Stimulated activated CD4-positive, alpha-beta T cell treated with anti-CD3 and anti-CD28 coated beads, Interleukin-15, amount 100 ng/mL, for 1 hour (primary cell): ENCODE measurements at places on chromosomes 5 and 9.

DNA sequence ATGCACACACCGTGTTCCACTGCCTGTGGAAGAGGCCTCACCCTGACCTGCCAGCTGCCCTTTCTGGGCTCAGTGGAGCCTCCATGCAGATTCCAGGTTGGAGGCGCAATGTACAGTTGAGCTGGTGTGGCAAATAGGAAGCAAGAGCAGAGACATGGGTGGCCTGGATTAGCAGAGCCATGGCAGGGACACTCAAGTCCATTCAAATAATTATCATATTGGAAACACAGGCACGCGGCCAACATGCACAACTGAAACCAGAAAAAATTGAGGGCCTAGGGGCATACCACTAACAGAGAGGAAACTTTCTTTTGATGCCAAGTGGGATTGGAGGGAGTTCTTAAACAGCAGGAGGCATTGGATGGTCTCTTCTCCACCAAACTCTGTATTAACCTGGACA lies 35.8 kb downstream of the OTULINL start:
- no peak for DNase-seq

GRCh38 chr5:124235576-124235975 lies 510.9 kb downstream of the ZNF608 start:
- DNase-seq, result no peak

DNA sequence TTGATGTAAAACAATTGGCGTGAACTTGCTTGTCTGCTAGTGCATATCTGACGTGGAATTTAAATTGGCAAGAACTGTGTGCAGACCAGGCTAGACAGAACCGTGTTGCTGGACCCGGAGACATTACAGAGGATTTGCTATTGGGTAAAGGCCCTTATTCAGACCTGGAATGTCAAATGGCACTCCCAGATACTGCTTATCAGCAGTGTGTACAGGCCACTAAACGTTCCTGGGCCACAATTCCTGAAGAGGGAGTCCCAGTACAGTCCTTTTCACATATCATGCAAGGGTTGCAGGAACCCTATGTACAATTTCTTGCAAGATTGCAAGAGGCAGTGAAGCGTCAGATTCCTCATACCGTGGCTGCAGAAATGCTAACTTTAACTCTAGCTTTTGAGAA lies 13.5 kb upstream of the MCCC2 start:
- DNase-seq, result no peak

DNA sequence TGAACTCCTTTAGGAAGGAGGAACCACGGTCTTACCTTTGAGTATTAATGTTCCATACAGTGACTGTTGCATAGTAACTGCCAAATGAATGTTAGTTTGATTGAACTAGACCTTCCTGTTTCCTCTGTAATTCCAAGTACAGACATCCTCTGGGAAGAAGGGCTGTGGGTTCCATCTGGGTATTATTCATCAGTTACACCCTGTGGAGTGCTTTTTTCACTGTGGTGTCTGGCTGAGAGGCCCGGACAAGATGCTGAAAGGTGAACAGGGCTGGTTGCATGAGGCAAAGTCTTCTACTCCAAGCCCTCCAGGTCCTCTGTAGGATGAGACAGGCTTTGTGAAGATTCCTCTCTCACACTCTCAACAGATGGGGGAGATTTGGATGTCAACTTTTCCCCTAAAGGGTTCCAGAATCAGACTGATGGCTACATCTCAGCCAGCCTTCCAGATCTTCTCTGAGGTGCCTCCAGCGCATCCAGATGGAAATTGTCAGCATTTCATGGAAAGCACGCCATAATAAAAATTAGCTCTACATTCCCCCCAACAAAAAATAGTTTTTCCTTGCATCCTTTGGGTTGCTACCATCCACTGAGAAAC lies 230.9 kb downstream of the GAS1 start:
- DNase-seq, result no peak

DNA sequence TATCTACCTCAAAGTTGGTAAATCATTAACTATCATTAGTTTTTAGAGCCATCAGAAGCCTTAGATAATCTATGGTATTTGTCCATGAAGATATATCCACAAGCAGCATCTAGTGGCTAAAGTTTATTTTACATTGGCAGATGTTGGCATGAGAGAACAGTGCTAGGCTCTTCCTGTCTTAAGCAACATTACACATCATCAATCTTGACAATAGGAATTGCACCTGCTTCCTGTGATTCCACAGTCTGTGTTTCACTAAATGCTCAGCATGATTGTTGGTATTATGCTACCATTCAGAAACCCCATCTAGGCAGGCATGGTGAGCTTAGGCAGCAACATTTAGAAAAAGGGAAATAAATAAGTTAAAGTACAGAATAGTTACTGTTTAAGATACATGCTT lies 246.6 kb downstream of the SLCO4C1 start:
- no peak for DNase-seq

DNA sequence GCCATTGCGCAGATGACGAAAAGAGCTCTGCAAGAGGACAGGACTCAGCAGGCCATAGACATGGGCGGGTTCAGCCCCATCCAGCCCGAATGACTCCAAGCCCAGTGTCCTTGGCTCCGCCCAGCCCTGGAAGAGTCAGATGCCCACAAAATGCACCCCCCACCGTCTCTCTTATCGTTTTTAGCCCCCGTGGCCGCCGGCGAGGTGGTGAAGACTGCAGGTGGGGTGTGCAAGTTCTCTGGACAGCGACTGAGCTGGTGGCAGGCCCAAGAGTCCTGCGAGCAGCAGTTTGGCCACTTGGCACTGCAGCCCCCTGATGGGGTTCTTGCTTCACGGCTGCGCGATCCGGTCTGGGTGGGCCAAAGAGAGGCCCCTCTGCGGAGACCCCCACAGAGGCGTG lies 2.1 kb downstream of the ADGRD2 start:
- DNase-seq, result no peak

DNA sequence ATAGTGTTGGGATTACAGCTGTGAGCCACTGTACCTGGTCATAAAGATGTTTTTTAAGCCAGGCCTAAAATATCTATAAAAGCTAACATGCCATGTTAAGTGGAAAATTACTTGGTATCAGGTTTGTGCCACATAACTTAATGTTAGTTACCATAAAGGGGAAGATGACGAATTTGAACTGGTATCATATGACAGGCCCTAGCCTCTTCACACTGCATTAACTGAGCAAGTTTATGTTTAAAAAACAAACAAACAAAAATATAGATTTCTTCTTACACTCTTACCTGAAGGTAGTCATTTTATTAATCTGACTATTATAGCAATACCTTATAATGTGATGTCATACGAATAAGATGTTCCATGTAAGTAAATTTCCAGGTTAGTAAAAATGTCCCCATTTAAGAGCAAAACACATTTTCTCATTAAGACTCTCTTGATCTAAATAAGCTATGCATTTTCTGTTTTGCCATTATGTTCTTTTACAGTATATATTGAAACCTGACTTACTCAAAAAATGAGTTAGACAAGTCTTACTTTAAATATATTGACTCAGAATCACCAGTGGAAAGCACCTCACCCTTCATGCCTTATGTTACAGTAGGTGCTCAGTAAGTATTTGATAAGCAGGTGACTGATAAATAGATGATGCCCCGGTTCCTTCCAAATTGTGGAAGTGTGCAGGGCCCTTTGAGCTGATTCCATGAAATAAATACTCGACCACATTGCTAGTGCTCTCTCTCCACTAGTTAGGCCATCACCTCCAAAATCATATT lies 125.4 kb downstream of the CDC42SE2 start:
- no peak for DNase-seq

DNA sequence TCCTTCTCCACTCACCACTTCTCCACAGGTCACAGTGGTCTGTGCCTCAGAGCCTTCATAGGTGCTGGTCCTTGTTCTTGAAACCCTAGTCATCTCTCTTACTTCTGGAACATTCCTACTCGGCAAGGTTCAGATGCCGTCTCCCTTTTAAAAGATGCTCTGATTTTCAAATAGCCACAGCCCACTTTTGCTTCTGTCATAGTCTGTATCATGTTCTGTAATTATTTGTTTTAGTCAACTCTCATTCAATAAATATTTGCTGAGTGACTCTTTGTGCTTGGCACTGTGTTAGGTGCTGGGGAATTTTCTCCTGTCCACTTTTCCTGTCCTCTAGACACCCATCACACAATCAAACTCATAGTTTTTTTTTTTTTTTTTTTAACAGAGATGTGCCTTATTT lies 181.3 kb upstream of the IL12B start:
- no peak for DNase-seq

DNA sequence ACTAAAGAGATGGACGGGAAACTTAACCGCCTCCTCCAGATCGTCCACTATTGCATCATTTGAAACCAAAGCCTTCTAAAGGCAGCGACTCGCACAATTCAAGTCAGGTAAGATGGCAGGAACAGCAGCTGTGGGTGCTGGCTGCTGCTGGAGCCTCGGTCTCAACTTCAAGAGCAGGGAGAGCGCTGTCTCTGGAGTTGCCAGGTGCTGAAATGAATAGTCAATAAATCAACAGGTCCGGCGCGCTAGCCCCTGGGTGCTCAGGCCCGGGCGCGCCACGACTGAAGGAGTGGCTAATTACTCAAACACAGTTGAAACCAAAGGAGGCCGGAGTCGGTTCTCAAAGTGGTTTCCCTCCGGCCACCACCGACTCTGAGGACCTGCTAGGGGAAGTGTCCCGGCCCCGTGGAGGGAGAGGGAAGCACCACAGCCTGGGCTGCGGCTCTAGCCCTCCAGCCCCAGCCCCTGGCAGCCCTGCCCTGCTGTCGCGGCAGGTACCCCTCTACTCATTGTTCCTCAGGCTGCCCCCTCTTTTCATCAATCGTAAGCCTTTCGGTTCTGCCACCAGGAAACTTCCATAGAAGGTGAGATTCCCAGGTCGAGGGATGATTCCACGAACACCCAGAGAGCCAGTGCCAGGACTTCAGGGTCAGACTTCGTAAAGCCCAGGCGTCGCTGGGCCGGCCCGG lies 804 bp downstream of the TTC39B start:
- no peak for DNase-seq

GRCh38 chr9:96080364-96080763 lies 204.9 kb downstream of the ERCC6L2 start:
- no peak for DNase-seq

- peak; percentile 32 for DNase-seq
These were observed 41.3 kb downstream of the UGCG start for GRCh38 chr9:111937781-111938426.

- no peak for DNase-seq
These were observed 159.4 kb upstream of the PRR16 start for GRCh38 chr5:120304663-120305062.

GRCh38 chr5:104019956-104020355 lies 457.4 kb upstream of the NUDT12 start:
- no peak for DNase-seq

DNA sequence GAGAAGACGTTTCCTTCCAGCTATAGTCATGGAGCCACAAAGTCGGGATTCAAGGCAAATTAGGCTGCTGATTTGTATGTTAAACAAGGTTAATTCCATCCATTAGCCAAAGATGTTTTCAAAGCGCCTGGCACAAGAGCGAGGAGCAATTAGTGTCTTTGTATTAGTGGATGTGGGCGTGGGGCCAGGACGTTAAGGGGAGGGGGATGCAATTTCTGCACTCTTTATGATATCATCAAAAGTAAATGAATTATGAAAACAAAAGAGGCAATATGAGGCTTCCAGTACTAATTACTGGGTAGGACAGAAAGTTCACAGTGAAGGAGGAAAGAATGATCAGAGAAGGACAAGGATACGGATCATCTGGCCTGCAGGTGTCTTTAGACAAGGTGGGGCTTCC lies 230.9 kb upstream of the MSX2 start:
- no peak for DNase-seq

GRCh38 chr9:137229903-137230704 lies 597 bp upstream of the SLC34A3 start:
- DNase-seq, result no peak

- DNase-seq, result no peak
These were observed 23.2 kb upstream of the DAB2 start for GRCh38 chr5:39447968-39448367.

- no peak for DNase-seq
These were observed 348.8 kb downstream of the EFNA5 start for GRCh38 chr5:107321906-107322305.

- DNase-seq, result no peak
These were observed 23.5 kb upstream of the ATG10 start for GRCh38 chr5:81948349-81948748.

DNA sequence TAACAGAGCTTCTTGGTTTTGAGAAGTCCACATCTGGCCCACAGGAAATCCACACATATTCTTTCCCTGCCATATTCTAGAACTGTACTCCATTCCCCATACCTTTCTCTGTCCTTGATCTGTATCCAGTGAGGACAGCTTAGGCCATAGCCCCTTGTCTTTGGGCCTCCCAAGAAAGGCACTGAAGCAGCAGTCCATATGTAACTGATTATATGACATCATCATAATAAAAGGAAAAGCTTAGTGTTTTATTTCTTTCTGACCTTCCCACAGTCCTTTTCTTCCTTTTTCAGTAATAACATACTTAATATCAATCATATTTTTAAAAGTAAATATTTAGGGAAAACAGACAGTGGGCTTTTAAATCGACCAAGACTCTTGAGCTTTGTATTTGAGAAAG lies 222.0 kb downstream of the EDIL3 start:
- DNase-seq, result no peak

GRCh38 chr5:5140479-5141338 lies 579 bp downstream of the ADAMTS16 start:
- no peak for DNase-seq

- no peak for DNase-seq
These were observed 220.0 kb downstream of the PDE4D start for GRCh38 chr5:59673438-59674058.

- DNase-seq, result no peak
These were observed 1072.3 kb downstream of the MAT2B start for GRCh38 chr5:164577742-164578141.

DNA sequence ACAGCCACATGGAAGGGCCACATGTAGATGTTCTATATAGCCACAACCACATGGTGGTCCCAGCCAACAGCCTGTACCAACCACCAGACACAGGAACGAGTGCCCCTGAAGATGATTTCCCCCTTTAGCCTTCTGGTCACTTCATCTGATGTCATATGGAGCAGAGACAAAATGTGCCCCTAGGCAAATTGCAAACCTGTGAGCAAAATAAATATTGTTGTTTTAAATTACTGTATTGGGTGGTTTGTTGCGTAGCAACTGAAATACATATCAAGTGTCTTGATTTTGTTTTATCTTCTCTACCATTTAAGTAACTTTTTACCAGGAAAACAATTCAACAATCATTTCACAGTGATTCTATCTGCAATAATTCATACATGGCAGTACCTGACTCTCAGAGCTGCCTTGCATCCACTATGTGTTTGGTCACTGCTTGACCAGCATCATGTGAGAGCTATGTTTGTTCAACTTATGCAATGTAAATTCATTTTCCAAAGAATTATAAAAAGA lies 142.5 kb upstream of the VLDLR start:
- DNase-seq, result no peak

GRCh38 chr9:133875131-133875530 lies 117.0 kb downstream of the VAV2 start:
- DNase-seq, result no peak
